NK-92 treated with Interleukin-12 subunit alpha and Interleukin-12 subunit beta, amount 100 ng/mL, for 24 hours (cell line): ENCODE measurements at places on chromosomes 1 and 21.

DNA sequence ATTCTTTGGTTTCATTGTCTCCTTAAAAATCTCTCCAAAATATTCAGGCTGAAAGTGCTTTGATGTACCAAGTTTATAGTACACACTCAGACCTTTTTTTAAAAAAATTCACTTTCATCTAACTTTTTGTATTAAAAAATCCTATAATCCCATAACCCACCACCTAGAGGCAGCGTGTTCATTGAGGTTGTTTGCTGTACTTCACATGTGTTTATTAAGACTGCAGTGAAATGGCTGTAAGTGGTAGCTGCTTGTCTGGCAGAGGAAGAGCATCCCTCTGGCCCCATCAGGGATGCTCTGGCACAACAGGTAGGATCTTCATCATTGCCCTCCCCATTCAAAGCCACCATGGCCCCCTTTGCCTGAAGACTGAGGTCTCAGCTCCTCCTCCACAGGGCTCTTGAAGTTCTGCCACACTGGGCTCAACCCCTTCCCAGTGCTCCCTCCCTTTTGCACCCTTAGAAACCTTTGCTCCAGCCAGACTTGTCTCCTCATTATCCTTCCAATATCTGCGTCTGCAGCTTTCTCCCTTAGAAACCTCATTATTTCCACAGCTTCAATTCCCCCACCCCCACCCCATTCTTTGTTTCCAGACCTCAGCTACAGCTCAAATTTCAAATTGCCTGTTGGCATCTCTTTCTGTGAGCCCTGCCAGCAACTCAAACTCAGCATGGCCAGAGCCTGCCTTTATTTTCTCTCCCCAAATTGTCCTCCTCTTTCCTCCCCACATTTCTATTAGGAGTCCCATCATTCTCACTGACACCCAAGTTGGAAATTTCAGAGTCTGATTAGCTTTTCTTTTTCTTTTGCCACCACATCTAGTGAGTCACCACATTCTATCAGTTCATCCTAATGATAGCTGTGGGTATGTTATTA is 369.6 kb upstream of the USP24 start:
- no peak for DNase-seq

DNA sequence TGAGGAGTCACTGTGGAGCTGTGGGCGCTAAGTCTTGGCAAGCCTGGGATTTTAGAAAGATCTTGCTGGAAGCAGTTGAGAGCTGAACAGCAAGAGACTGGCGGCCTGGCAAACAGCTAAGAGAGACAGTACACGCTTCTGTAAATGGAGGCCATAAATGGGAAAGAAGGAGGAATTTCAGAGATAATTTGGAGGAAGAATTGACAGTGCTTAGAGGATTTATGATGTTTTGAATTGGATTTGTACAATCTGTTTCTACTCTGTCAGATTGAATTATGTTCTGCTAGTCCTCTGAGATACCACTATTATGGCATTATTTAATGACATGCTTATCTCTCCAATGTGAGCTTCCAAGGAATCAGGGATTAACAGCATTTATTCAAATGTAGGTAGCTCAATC is 50.1 kb downstream of the ABCA4 start:
- DNase-seq = no peak

- no peak for DNase-seq
Measured at GRCh38 chr1:168050307-168050706, 86.4 kb downstream of the GPR161 start.

DNA sequence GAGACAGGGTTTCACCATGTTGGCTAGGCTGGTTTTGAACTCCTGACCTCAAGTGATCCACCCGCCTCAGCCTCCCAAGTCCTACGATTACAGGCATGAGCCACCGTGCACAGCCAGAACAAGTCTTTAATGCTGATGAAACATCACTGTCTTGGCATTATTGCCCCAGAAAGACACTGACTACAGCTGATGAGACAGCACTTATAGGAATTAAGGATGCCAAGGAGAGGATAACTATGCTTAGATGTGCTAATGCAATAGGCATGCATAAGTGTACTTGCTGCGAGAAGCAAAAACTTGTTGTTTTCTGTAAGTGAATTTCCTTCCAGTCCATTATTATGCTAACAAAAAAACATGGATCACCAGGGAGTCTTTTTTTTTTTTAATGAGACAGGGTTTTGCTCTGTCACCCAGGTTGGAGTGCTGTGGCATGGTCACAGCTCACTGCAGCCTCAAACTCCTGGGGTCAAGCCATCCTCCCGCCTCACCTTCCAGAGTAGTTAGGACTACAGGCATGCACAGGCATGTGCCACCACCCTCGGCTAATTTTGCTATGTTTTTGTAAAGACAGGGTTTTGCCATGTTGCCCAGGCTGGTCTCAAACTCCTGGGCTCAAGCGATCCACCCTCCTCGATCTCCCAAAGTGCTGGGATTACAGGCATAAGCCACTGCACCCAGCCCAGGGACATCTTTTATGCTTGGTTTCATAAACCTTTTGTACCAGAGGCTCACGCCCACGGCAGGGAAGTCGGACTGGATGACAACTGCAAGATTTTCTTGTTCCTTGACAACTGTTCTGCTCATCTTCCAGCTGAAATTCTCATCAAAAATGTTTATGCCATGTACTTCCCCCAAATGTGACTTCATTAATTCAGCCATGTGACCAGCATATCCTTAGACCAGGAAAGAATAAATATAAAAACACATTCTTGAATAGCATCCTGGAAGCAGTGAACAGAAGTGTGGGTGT is 23.1 kb downstream of the RHEX start:
- DNase-seq = no peak

- DNase-seq = no peak
Measured at GRCh38 chr1:6205849-6206519, at the start of gene RNF207. RNF207 (plus strand) TSS chr1:6206119; CDS start chr1:6206536, 417 bp downstream.

- no peak for DNase-seq
Measured at GRCh38 chr1:145999321-146000024, 3.1 kb upstream of the TXNIP start.
